Stimulated activated memory B cell treated with anti-CD40 and anti-IgM and Interleukin-4, amounts not matched to agents 10 μg/mL and 1 μg/mL and 100 μg/mL, for 72 hours (primary cell): ENCODE measurements at places on chromosomes 4 and X.
A peak's percentile ranks its signal among the peaks of the same experiment; 100 is the strongest.

DNA sequence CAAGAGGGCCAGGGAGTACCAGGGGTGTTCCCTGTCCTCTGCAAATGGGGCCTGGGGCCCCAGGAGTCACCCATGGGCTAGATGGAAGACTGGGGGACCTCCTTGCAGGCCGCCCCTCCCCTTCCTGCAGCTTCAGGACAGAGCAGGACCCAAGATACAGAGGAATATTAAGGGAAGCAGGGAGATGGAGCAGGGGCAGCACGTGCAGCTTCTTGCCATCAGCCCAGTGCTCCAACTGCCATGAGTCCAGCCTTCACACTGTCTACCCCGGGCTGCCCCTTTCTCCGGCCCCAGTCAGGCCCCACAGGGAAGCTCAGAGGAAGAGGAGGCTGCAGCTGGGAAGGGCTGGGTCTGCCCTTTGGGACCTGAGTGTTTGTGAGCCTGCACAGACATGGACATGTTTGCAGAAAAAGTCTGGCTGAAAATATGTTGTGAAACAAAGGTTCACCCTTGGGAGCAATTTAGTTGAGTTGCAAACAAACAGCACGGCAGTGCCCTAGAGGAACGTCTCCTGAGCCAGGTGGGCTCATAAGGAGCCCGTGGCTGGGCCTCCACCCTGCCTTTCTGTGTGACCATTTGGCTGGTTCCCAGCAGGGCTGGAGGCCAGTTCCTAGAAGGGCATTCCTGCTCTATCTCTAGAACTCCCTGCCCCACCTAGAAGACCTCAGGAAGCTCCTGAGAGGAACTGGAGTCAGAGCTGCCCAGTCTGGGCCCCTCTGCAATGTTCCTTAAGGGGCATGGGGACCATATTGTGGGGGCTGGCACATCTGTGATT, 8.9 kb downstream of the FATE1 start:
- ATAC-seq, result no peak

DNA sequence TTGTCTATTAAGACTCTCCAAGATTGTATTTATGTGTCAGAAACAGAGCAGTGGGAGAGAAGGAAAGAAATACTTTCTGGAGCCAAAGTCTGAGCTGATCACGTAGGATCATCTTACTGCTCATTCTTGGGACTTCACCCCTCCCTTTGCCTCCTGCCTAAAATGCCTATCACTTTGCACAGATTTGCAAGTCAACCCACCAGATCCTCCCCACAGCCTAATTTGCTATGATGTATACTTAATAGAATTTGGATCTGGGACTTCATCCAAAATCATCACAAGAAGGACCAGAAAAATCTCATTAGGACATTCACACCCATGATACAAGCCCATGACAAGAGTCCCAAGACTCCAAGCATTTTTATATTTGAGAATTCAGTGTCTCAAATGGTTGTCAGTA, 290.2 kb downstream of the FBXW7 start:
- no peak for ATAC-seq

GRCh38 chr4:1532549-1533395, 126.5 kb upstream of the NKX1-1 start:
- no peak for ATAC-seq

- ATAC-seq, result no peak
Observed at GRCh38 chr4:111263836-111264235, 641.0 kb upstream of the PITX2 start.

GRCh38 chrX:124940531-124940930, 379.1 kb upstream of the TEX13C start:
- no peak for ATAC-seq

GRCh38 chr4:4857809-4858508, 1.5 kb upstream of the MSX1 start:
- no peak for ATAC-seq

- ATAC-seq, result no peak
Observed at GRCh38 chrX:13894888-13895565, 78.1 kb upstream of the GPM6B start.

- ATAC-seq, result no peak
Observed at GRCh38 chr4:41692717-41693345, 55.7 kb downstream of the PHOX2B start.

GRCh38 chr4:156954587-156954986, 17.0 kb downstream of the PDGFC start:
- ATAC-seq, result no peak

DNA sequence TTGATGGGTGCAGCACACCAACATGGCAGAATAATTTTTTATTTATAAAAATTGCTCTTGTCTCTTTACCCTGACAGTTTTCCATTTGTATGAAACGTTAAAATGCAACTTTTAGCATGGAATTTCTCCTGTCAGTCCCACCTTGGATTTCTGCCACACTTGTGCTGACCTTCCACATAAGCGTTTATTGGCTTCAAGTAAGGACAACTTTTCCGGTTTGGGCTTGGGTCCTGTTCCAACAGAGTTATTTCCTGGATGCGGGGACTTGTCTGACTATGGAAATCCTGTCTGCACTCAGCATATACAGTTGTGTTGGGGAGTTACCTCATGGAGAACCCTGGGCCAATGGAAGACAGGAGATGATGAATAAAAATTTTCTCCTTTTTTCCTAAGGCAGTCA, 294.7 kb downstream of the NAF1 start:
- ATAC-seq, result no peak

DNA sequence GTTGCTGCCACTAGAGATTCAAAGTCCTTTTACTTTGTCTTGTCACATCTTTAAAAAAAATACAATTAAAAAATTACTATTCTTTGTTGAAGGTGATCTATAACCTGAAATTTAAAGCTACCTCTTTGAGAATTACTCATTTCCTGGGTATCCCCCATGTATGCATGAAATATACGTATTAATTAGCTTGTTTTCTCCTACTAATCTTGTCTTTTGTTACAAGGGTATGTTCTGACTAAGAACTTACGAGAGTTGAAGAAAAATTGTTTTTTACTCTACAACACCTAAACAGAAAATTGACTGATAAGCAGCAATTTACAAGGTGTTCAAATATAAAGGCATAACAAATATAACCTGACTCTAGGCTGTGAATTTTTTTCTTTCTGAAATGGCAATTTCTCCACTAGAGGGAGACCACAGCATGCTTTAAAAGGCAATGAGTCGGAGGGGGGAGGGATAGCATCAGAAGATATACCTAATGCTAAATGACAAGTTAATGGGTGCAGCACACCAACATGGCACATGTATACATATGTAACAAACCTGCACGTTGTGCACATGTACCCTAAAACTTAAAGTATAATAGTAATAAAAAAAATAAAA, 249.6 kb downstream of the OPHN1 start:
- ATAC-seq, result no peak

DNA sequence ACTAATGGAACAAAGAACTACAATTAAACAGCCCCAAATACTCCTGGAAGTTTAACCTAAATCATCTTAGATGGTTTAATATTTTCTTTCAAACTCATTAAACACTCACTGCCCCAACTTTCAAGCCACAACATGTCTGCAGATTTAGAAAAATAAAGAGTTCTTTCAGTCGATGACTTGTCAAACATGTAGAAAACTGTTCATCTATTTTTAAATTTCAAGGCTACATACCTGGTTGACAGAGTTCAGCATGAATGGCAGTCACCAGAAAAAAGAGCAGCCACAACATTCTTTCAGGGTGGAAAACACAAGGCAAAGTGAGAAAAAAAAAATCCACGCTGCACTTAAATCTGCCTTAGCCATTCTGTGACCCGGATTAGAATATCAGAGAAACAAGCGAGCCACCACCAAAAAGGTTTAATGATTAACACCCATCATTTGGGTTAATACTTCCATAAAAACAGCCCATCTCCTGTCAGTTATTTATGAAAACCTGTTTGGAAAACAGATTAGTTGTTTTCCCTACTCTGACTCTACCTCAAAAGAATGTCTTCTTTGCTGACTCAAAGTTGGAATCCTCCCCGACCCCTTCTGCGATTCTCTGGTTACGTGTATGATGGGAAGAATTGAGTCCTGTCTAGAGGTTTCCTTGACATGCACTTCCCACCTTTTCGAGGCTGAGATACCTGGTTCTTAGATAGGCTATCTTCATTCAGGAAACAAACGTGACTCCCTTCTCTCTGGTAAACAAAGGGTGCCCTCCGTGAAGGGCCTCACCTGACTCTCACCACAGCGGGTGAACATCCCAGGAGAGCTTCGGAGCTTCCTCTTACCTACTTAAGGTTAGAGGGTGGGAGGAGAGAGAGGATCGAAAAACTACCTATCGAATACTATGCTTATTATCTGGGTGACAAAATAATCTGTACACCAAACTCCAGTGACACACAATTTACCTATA, at the start of gene CLTRN:
TSS of gene CLTRN (minus strand) at position 319 of the 958 bp plus-strand sequence. CDS start at position 289, 30 bp downstream.
- no peak for ATAC-seq

DNA sequence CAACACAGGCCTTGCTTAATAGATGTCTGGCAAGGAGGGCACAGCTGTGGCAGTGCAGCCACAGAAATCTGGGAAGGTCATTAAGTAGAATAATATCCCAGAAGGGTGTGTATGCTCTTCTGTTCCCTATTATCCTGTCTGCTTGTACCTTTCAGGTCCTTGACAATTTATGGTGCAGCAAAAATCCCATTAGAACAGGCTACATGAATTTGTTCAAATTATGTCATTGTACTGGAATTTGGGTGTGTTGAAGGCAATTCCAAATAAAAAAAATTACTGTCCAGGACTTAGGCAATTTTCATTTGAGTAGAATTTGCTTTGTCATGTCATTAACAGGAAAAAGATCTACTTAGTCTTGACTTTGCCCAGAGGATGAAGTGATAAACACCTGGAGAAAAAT, 192.1 kb downstream of the IDS start:
- ATAC-seq, result no peak

- ATAC-seq, result peak; percentile 48
Observed at GRCh38 chr4:73998040-73999011, at the start of gene CXCL5. CXCL5 (minus strand) TSS chr4:73998677; CDS start chr4:73998581, 96 bp downstream.

- ATAC-seq, result no peak
Observed at GRCh38 chr4:76850010-76850441, 47.9 kb downstream of the SOWAHB start.

DNA sequence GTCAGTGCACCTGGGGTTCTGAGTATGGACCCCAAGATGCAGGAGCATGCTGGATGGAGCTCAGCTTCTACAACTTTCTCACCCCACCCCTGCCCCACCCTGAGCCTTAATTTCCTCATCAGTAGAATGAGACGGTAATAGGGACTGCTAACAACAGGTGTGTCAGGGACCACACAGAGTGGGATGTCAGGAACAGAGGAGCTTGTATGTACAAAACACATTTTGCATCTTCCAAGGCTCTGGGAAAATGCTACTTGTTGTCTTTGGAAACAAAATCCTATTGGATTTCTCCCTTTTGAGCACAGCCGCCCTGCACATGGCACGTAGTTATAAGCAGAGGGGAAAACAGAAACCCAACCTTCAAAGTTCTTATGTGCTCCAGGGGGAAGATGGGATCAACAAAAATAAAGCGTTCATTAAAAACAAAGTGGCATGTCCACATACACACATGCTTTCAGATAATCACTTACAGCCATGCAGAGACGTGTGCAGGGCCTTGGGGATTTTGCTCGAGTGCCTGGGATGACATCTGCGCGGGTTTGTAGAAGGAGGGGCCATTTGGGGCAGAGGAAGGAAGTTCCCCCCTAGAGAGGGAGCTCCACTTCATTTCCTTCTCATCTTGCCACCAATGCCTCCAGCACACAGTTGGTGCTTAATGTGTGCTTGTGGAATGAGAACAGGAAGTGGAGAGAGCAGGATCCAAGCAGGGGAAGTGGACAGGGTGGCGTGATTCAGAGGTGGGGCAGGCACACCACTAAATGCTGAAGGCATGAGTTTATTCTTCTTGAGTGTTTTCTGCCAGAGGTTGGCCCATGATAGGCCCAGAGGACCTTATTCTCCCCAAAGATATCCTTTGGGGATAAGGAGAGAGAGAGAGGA, 138.9 kb downstream of the SMIM20 start:
- no peak for ATAC-seq

DNA sequence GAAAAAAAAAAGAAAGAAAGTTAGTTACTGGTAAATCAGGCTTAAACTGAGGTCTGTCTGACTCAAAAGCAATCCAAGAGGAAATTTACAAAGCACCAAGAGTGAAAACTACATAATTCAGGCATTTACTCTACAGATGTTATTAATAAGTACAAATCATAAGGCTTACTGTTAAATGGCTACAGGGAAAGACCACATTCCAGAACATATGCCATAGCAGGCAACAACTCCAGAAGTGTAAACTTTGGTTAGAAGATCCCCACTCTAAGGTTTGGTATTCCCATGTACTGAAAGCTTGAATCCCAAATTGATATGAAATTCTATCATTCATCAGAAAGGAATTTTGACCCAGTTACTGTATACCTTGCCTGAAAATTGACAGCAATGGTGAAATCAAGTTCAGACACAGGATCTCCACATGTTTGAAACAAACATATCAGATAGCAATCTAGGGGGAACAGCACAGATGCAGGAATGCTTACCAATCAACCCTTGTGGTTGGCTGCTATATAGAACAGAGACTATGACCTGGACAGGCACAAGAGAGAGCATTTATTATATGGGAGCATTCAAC, 6.6 kb downstream of the USP26 start:
- ATAC-seq, result no peak

- ATAC-seq, result no peak
Observed at GRCh38 chr4:68927165-68927564, 24.4 kb downstream of the UGT2A3 start.

DNA sequence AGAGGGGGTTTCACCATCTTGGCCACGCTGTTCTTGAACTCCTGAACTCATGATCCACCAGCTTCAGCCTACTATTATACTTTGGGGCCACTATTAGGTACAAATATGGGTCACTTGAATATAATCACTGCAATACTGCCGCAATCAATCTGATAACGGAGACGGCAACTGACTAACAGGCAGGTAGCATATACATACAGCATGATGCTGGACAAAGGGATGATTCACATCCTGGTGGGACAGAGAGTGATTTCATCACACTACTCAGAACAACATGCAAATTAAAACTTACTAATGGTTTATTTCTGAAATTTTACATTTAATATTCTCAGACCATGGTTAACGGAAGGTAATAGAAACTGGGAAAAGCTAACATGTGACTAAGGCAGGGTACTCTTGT, 10.9 kb downstream of the LRBA start:
- no peak for ATAC-seq

DNA sequence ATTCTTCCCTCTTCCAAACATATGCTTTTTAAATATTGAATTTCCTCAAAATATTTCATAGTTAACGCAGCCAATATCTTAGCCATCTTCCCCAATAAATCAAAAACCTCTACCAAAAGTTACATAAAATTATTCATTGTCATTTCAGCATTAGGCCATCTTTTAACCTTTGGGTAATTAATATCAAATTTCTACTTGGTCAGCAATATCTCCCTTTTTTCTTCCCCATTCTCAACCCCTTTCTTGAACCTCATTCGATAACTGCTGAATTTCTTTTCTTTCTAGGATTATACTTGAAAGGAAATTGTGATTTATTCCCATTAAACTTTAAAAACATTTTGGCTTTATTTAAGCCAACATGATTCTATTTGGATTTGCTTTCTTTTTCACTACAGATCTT, 65.0 kb downstream of the RAP1GDS1 start:
- ATAC-seq, result no peak

DNA sequence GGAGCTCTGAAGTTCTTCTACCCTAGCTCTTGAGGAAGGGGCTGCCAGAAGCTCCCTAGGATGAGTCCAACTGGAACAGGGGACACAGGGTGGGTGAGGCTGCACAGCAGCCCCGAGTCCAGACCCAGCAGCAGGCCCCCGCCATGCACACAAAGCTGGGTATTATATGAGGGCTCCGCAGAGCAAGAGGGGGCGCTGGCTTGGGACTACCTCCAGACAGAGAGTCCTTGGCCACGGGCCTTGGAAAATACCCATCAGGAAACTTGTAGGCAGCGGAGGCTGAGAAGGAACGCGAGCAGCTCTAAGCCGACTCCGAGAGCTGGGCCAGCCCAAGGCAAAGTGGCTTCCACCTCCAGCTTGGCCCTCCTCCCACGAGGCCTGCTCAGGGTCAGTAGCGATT, 8.1 kb downstream of the HCFC1 start:
- no peak for ATAC-seq
